ENCODE measurements at places on chromosomes 1 and 21. TPM values are rescaled to one million over a fixed set of nuclear protein-coding genes. Genes with fewer than 3 reads are reported as not detected.

Gene TMCO4
- 26.3 TPM for total RNA-seq

Gene DNASE2B
- 26.1 TPM for total RNA-seq

Gene ORC1
- total RNA-seq: 0.68 TPM

Gene MTX1
- total RNA-seq: 27.9 TPM

Gene OSCP1
- 17.1 TPM for total RNA-seq

Gene GLRX2
- total RNA-seq: 25.2 TPM

Gene TENT5C
- total RNA-seq: 23.2 TPM

Gene GBP3
- total RNA-seq: 60.2 TPM

Gene TRIM67
- not detected for total RNA-seq

Gene GORAB
- total RNA-seq: 12.2 TPM

Gene RGL1
- total RNA-seq: 37.6 TPM

Gene PRDM15
- 6.6 TPM for total RNA-seq

- DNase-seq: no peak
Measured at GRCh38 chr1:109402025-109402424, 4.3 kb upstream of the SORT1 start.

- DNase-seq: peak; percentile 69
Measured at GRCh38 chr1:40861224-40862003, 749 bp downstream of the CITED4 start.

DNA sequence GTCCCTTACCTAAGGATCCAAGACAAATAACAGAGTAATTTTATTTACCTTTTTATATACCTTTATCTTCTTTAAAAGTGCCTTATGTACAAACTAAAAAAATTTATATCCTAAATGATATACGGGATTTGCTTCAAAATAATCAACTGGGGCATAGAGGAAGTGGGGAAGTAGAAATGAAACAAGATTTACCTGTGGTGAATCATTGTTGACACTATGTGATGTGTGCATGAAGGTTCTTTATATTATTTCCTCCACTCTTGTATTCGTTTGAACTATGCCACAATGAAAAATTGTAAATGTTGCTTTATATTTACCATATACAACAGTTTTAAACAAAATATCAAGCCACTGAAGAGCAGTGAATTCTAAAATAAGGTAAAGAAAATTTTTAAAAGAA is 13.0 kb downstream of the RGS7 start:
- DNase-seq: no peak

GRCh38 chr1:22531251-22531650 is 32.0 kb upstream of the EPHA8 start:
- no peak for DNase-seq

GRCh38 chr1:48916130-48917069 is 139.7 kb upstream of the BEND5 start:
- no peak for DNase-seq

DNA sequence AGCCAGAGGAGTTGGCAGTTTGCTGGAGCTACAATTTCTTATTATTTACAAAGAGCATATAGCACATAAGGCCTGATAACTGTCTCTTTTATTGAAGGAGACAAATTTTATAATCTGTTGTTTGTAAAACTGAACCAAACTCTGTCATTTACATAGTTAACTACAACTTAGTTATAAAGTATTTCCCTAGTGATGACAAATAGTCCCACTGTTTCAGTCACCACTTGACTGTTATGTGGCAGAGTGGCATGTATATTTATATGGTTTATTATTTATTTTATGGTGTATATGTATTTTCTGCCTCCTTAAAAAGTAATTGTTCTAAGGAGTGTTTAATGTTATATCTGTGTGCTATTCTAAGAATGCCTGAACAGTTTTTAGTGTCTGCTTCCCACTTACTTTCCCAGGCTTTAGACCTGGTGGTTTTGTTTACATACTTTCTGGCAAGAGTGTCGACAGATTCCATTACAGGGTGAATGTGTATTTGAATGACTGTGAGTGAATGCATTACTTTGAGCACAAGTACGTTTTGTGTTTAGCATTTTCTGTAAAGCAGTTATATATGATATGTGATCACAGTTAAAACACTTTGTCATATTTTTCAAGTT is 10.0 kb downstream of the TSEN15 start:
- DNase-seq: no peak

DNA sequence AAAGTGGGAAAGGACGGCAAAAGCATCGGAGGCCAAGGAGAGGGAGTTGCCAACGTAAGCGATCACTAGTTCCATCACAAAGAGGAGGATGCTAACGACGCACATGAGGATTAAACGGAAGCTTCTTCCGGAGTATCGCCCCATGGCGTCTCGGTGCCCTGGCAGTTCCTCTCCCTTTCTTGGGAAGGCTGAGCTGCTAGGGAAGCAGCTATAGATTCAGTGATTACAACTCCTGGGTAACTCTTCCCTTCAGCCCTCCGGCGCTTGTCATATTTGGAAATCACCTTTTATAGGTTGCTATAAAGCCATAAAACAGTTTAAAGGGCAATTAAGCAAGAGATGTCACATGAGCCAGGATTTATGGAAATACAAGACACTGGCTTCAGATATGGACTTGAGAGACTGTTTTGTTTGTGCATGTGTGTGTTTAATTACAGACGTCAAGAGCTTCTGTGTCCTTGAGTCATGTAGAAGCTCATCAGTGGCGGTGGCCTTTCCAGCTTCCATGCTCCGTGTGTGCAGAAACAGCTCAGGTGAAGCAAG is 30.6 kb upstream of the SLC30A10 start:
- no peak for DNase-seq

- DNase-seq: no peak
Measured at GRCh38 chr1:236882678-236883077, 87.6 kb downstream of the MTR start.

GRCh38 chr1:218376722-218377121 is 31.6 kb downstream of the TGFB2 start:
- DNase-seq: no peak

DNA sequence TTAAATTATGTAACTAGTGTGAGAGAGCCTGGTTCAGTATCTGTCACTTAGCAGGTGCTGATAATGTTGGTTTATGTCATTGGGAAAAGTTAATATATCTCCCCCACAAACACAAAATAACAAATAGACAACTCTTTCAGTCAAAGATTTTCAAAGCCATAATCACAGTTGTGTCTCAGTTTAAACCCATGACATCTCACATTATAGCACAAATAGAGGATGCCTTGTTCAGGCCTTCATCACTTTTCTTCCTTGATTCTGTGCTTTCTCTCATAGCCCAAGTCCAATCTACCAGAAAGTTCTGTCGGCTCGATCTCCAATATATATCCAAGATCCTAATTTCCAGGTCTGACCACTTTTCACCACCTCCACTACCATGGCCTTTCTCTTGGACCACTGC is 6.2 kb upstream of the EPS15 start:
- DNase-seq: no peak

- no peak for DNase-seq
Measured at GRCh38 chr1:212287261-212287895, 2.2 kb downstream of the PPP2R5A start.

GRCh38 chr1:118118469-118118868 is 66.6 kb downstream of the SPAG17 start:
- peak; percentile 52 for DNase-seq

DNA sequence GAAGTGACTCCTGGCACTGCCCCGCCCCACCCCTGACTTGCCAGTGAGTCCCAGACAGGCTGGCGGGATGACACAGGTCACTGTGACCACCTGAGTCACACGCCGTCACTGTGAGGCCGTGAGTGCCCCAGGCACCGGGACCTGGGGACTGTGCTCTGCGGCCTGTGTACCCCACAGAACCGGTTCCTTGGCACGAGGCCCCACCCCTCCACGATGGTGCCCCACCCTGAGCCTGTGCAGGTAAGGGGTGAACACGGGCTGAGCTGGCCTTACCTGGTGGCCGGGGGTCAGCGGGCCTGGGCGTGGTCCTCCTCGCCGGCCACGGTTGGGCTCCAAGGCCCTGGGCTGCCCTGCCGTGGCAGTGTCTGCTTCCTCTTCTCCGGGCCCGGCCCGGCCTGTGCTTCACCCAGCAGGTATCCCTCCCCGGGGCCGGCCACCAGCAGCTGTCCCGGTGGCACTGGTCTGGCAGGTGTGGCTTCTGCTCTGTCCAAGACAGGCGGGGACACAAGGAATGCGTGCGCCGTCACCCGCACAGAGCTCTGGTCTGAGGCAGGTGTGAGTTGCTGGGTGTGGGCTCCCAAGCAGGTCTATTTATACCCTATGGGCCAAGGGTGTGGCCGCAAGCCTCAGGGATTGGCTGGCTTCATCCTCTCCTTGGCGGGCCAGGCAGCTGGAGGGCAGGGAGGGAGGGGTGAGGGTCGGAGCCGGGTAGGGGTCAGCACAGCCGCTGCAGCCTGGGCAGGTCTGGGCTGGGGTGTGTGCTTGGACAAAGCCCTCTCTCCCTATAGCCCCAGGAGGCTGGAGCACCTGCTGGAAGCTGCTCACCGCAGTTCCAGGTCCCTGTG is at the start of gene RNF223:
Gene RNF223 (minus strand): TSS at position 564 of the 845 bp plus-strand sequence. CDS start 1,740 bp downstream, outside the sequence.
- peak; percentile 84 for DNase-seq

DNA sequence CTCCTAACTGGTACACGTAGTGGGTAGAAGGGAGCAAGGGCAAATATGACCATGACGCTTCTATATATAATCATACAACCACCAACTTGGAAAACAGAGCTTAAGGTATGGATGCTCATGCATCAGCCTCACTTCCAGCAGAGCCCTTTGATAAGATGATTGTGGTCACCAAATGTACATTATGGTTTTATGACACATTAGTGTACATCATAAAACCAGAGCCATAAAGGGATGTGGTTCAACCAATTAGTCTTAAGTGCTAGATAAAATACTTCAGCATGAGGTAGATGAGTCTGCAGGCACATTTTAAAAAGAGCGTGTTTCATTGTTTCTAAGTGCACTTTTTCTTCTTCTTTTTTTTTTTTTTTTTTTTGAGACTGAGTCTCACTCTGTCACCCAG is 43.7 kb downstream of the NIBAN1 start:
- DNase-seq: no peak

- DNase-seq: no peak
Measured at GRCh38 chr1:87588495-87588894, 259.8 kb downstream of the LMO4 start.

DNA sequence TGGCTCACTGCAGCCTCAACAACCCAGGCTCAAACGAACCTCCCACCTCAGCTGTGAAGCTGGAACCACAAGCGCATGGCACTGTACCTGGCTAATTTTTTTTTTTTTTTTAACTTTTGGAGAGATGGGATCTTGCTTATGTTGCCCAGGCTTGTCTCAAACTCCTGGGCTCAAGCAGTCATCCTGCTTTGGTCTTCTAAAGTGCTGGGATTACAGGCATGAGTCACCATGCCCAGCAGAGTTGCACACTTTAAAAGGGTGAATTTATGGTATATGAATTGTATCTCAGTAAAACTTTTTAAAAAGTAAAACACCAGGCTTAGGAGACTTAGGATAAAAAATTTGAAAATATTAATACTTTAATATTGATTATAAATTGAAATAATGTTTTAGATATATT is 99.1 kb downstream of the CLEC20A start:
- no peak for DNase-seq

DNA sequence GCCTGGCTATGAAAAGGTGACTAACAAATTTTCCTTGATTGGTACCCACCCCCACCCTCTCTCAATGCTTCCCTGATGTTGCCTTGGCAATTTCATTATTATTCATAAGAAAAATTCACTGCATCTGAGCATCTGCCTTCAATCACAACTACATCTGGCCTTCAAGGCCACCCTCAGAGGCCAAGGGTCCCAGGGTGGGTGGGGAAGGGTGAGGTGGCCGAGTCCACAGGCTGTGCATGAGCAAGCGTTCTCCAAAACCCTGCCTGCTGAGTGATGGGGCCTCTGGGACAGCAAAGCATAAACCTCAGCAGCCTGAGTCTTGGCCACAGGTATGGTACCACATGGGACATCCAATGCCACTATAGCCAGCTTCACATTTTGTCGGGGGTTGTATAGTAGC is 198.7 kb downstream of the SLC35F3 start:
- no peak for DNase-seq

DNA sequence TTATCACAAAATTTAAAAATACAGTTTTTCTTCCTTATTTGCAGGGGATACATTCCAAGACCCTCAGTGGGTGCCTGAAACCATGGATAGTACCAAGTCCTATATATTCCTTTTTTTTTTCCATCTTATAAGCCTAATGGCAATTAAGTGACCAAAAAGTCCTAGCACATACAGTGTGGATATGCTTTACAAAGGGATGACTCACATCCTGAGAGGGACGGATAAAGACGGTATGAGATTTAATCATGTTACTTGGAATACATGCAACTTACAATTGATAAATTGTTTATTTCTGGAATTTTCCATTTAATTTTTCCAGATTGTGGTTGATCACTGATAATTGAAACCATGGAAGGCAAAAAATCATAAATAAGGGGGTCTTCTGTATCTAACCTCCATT is 181.2 kb upstream of the BRINP3 start:
- DNase-seq: no peak

GRCh38 chr1:147515045-147515869 is 26.0 kb upstream of the BCL9 start:
- DNase-seq: no peak

DNA sequence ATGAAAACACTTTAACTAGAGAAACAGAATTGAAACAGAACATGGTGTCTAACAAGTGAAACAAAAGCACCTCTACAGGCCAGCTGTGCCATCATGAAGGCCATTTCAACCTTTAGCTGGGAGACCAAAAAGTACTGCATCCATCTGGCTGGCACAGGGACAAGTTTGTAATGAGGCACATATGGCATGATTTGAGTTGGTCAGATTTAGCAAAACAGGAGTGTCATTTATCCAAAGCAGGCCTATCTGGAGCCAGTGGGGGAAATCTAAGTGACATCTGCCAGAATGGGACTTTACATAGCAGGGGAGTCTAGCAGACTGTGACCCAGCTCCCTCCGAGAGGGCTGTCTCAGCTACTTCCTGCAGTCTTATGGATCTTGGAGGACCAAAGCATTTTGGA is 51.9 kb downstream of the DNTTIP2 start:
- no peak for DNase-seq

- no peak for DNase-seq
Measured at GRCh38 chr1:223253916-223254315, 110.1 kb downstream of the SUSD4 start.

- no peak for DNase-seq
Measured at GRCh38 chr1:229139331-229140118, 131.4 kb upstream of the RAB4A start.

DNA sequence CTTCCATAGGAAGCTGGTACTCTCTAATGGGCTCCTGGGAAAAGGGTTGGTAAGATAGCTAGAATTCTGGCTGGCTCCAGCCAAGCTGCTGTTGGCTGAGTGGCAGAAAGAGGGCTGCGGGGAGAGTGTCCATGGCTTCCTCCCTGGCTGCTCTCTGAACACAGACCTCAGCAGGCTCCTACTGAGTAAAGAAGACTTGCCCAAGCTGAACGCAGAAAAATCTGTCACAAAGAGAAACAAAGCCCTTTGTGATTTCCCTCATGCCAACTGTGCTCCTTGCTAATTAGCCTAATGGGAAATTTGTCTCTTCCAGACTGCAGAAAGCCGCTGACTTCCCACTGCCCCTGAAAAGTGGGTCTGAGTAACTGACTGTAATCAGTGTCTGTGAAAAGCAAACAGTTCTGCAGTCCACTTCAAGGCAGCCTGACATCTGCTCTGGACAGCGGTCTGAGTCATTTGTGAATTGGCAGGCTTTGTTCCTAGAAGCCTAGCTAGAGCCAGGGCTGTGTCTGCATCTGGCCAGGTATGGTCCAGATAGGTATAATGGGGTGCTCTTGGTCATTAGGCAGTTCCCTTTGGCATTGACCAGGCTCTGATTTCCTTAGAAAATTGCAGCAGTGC is 282.8 kb downstream of the ZNF648 start:
- DNase-seq: no peak
